Caco-2 (cell line): ENCODE measurements at places on chromosomes 6 and 20. TPM values are rescaled to one million over a fixed set of nuclear protein-coding genes. Genes with fewer than 3 reads are reported as not detected.

MEI4 gene
- total RNA-seq, result not detected in 2 replicates

RIPPLY2 gene
- not detected in 2 replicates for total RNA-seq

PRPF6 gene
- total RNA-seq, result 176 and 181 TPM in 2 replicates

MMS22L gene
- total RNA-seq, result 28.2 and 32.1 TPM in 2 replicates

TNNC2 gene
- total RNA-seq, result not detected in 2 replicates

LY6G6F gene
- not detected in 2 replicates for total RNA-seq

ZC2HC1B gene
- not detected in 2 replicates for total RNA-seq

RSPO3 gene
- 0.11 TPM in 1 of 2 replicates, not detected in the other for total RNA-seq

MUC22 gene
- total RNA-seq, result not detected in 2 replicates

ARMC12 gene
- total RNA-seq, result not detected in 2 replicates

CEBPB gene
- total RNA-seq, result 160 and 183 TPM in 2 replicates

UBD gene
- total RNA-seq, result 4.9 and 8.2 TPM in 2 replicates
